ENCODE measurements at places on chromosomes 3 and 15.
A peak's percentile ranks its signal among the peaks of the same experiment; 100 is the strongest.

GRCh38 chr3:58041826-58042324 lies 33.7 kb downstream of the FLNB start:
- no peak for DNase-seq

DNA sequence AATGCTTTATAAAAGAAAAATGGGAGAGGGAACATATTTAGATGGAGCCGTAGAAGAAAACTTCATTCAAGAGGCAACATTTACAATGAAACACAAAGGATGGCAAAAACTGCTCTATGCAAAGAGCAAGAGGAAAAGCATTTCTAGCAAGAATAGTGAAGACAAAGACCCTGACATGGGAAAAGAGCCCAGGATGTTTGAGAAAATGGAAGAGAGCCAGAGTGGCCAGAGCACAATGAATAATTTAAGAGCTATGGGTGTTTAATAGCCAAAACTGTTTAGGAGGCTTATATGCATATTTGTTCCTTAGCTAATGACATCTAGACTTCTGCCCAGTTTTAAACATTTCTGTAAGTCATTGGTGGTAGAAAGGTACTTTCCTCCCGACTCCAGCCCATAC lies 25.4 kb upstream of the SEMA6D start:
- DNase-seq = no peak

DNA sequence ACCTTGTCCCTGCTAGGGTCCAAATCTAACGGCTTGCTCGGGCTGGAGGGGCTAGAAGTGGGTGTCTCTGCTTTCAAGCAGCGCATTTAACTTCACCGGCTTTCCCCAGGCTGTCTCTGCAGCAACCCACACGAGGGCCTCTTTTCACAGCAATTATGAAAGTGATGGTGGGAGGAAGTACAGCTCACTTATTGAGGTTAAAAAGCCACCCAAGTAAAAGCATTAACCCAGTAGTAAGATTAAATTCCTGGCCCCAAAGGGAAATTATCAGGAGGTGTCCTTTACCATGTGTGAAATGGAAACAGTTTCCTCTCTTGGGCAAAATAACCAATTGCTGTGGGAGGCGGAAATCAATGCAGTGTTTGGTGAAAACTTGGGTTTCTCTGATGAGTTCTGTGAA lies 41.1 kb downstream of the NGRN start:
- peak; percentile 34 for DNase-seq

DNA sequence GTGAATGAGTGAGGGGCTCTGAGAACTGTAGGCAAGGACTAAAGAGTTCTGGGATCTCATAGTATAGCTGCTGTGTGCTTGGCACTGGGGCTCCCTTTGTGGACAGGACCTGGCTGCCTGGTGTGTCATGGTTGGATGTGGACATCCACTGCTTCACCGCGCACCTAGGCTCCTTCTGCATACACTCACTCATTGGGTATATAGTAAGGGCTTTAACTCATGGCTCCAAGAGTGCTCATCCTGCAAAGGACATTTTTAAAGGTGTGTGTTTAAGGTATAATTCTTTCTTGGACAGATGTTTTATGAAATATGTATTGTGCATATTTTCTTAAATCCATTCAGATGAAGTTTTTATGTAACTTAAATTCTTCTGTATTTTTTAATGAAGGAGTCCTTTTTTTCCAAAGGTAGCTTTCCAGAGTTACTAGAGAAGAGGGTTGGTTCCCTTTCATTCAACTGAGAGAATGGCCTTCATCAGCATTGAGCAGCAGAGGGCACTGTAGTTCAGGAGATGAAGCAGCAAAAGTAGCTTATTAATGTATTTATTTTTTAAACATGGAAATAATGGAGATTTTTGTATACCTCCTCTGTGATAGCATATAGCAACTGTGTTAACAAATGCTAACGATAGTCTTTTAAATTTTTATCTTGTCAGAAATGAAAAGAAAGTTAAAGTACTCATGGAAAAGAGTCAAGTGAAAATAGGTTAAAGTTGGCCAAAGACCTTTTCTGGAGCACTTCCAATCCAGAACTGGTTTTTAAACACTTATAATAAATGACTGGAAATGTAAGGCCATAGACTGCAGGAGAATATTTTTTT lies 25.2 kb downstream of the OXNAD1 start:
- no peak for DNase-seq

GRCh38 chr15:92733090-92733933 lies 77.7 kb upstream of the FAM174B start:
- DNase-seq = no peak

GRCh38 chr3:63951492-63952247 lies 39.5 kb upstream of the SCAANT1 start:
- DNase-seq = no peak

DNA sequence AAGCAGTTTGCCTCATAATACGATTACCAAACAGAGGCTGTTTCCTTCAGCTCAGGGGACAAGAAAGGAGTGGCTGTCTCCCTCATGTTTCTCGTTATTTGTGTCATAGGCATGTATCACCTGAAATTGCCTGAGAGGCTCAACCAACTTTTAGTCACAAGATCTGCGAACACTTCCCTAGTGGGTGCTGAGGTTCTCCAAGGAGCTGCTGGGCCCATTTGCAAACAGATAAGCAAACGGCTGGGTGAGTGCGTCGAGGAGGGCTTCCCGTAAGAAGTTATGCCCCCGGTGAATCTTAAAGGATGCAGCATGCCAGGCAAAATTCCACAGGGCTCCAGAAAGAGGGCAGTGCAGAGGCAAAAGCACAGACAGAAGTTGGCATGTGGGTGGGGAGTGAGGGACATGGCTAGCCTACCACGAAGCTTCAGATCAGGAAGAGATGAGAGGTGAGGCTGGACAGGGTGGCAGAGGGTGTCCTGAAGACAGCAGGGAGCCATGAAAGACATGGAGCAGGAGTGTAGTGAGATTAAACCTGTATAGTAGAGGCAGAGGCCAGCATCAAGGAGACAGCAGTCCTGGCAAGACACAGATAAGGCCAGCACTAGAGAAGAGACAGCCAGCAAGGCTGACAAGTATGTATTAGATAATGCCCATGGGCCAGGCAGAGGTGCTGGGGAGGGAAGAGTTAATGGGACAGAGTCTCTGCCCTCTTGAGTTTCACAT lies 4.0 kb upstream of the GP9 start:
- no peak for DNase-seq

- DNase-seq = no peak
Observed at GRCh38 chr15:51348688-51349087, 7.2 kb downstream of the GLDN start.
